ENCODE measurements at places on chromosomes 12 and 14.

GRCh38 chr12:48203192-48203591 lies at the start of gene OR10AD1:
TSS of gene OR10AD1 (minus strand) at chr12:48203292. CDS start at chr12:48203292, 0 bp downstream.
- no peak for DNase-seq

DNA sequence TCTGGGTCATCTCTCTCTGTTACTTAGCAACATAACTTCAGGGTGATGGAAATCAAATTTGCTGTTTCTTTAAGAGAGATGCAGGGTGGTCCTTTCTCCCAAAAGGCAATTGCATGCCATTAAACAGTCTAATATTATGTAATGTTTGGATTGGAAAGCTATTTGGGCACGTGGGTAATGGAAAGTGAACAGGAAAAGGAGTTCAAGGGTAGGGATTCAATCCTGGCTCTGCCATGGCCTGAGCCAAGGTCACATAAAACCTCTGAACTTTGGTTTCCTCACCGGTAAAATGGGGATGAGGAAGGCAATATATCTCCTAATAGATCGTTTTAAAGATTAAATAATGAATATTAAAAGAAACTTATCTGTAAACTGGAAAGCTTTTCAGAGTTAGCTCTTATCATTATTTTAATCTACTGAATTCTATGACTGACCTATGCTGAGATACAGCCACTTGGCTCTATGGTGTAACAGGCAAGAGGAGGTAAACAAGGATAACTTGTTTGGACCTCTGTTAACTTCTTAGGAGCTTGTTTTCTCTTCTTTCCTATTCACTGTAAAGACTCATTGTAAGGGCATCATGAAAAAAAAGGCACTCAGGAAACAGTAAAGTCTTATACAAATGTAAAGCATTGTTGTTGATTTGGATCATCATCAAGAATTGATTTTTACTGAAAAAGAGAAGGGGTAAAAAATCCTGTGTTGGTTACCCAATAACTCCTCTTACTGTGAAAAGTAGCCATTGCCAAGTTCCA lies 55.7 kb upstream of the OVCH1 start:
- no peak for DNase-seq

GRCh38 chr14:33364466-33364865 lies 425.8 kb downstream of the NPAS3 start:
- no peak for DNase-seq

DNA sequence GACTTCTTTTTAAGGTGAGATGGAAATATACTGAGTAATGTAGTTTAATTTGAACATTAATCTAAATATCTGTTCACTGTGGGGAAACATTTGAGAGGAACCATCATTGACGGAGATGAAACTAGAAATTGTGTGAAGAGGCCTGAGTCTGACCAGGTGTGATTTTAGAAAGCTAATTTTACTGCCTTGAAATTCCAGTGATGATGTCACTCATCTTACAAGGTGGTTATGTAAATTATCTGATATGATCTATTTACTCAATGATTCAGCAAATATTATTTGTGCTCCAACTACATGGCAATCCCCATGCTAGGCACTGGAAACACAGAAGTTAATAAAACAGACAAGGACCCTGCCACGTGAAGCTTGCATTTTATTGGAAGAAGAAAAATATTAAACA lies 435.7 kb upstream of the DCN start:
- no peak for DNase-seq

DNA sequence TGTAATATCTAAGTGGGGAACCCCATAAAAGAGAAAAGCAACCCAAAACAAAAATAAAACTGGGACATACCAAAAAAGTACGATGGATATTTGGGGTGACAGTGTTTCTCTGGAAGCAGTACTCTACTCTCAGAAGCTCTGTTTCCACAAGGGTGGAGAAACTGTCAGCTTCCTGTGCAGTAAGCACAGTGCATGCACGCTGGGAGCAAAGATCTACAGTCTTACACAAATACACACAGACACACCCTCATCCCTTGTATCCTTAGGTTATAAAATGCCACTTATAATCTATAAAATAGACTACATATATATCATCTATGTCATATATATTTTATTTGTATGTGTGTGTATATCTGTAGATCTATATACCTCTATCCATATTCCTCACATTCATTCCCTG lies 225.8 kb upstream of the SOX5 start:
- no peak for DNase-seq

DNA sequence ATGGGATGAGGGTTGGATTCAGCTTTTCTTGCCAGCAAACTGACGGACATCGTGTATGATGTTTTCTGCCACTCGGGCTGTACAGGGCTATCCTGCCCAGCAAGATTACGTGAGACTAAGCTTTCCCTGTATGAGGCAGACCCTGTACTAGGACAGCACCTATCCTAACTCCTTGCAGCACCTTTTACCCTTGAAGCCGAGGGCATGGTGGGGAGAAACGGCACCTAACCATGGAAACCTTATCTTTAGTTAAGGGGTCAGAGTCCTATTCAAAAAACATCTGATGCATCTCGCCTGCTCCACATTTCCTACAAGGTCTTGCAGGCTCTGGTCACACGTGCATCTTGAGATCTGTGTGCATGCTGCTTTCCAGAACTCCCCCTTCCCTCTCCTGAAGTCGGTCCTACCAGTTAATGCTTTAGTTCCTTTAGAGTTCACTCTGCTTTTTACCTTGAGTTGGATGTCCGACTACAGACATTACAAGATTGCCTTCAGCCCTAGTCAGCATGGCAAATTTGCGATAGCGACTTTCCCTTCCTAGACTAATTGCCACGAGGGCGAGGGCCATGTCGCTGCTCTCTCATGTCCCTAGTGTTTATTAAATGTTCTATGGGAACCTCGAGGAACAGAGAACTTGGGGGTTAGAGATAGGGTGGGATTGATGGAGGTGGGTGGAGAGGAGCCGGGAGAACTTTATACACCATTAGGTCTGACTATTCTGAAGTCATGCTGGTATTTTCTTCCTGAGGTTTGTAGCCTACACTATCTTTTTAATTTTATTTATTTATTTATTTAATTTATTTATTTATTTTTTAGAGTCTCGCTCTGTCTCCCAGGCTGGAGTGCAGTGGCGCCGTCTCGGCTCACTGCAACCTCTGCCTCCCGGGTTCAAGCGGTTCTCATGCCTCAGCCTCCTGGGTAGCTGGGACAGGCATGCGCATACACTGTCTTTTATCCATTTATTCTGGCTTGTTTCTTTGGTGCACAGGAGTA lies 6.6 kb downstream of the RAN start:
- no peak for DNase-seq

GRCh38 chr14:92538412-92538985 lies 24.9 kb downstream of the RIN3 start:
- DNase-seq: no peak

DNA sequence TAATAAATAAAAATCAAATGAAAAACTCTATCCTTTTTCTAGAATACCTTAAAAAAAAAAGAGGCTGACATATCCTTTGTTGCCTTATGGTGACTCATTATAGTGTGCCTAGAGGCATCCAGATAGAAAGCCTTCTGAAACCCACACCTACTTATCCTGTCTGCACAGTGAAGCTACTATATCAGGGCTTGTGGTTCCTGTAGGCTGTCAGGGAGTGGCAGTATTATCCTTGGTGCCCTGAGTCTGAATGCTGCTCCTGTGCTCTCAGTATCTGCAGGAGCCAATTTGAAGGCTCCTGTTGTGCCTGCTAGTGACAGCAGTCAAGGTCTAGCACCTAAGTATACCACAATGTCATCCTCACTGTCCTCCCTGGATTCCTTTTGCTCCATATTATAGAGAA lies 168.4 kb upstream of the AVPR1A start:
- no peak for DNase-seq

DNA sequence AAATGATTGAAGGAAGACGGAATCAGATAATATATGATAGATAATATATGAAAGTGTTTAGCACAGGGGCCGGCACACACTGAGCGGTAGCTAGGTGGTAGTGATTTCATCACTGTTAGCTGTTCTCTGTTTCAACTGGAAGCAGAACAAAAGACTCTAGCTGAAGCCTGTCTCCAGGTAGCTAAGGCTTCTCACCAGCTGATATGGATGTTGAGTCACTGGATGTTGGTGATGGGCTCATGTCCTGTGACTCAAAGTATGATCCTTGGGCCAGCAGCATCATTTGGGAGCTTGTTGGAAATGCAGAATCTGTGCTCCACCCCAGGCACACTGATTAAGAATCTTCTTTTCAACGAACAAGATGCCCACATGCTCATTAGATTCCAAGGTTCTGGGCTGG lies 21.7 kb upstream of the KCNA5 start:
- DNase-seq: no peak

DNA sequence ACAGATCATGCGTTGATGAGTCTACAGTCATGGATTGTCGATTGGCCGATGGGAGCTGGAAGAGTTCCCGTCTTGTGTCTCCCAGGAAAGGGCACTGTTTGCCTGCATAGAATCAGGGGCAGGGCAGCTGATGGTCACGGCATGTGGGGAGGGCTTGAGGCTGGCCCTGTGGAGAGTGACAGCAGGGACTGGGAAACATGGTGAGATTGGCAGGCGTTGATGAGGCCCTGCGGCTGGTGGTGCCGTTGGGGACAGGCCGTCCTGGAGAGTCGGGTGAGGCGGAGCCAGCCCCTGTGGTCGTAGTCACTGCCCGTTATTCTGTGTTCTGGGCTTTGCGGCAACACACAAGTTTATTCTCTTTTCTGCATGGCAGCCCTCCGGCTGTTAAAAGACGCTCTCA lies 52.9 kb downstream of the TECPR2 start:
- no peak for DNase-seq

DNA sequence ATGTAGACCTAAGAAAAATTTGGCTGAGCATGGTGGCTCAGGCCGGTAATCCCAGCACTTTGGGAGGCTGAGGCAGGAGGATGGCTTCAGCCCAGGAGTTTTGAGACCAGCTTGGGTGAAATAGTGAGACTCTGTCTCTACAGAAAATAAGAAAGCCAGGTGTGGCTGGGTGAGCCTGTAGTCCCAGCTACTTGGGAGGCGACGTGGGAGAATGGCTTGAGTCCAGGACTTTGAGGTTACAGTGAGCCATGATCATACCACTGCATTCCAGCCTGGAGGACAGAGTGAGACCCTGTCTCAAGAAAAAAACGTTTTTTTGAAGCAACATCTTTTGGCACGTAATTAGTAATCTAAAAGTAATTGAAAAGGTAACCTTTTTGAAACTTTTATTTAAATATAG lies 70.9 kb downstream of the FERMT2 start:
- no peak for DNase-seq

DNA sequence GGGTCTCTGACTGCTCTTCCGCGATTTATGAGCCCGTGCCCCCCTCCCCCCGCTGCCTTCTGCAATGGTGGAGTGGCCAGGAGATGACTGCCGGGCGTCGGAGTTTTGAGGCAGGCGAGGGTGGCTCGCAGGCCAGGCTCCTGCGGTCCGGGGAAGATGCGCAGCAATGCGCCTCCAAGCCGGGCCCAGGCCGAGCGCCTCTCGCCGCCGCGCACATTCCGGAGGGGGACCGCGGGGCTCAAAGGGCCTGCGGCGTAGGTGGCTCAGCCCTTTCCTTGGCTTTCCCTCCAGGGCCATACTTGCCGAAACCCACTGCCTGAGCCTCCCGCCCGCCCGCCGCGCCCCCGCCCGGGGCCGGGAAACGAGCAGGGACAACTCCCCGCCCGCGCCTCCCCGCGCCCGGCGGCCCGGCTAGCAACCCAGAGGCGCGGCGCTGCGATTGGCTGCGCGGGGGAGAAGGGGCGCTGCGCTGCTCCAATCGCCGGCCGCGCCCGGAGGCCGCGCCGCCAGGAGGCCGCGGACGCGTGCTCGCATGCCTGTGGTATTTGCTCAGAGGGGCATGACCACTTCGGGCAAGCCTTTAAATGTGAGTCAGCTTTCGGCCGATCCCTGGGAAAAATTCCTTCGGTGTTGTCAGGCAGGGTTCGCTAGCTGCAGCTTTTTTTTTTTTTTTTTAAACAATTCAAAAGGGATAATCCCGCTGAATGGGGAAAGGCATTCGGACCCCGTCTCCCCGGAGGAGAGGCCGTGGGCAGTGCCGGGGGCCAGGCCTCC lies 157.9 kb upstream of the PARP11 start:
- no peak for DNase-seq

DNA sequence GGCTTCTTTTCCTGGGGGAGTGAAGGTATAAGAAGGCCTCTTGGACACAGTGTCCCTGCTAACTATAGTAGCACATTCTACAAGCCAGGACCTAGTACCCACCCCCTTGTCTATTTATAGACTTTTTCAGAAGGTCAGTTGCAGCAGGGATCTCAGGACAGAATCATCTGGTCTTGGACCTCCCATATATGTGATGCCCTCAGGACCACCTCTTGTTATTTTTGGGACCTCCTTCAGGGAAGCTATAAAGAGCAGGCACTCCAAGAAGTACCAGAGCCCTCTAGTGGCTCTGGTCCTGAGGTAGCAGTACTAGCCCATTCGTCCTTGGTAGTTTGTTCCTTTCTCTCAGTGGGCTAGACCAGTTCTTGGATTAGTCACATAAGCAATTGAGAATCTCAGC lies 4.3 kb downstream of the COQ10A start:
- DNase-seq: no peak

GRCh38 chr12:42957561-42958290 lies 368.2 kb upstream of the PRICKLE1 start:
- DNase-seq: no peak

GRCh38 chr12:57475271-57476161 lies 4.2 kb downstream of the ARHGAP9 start:
- no peak for DNase-seq

DNA sequence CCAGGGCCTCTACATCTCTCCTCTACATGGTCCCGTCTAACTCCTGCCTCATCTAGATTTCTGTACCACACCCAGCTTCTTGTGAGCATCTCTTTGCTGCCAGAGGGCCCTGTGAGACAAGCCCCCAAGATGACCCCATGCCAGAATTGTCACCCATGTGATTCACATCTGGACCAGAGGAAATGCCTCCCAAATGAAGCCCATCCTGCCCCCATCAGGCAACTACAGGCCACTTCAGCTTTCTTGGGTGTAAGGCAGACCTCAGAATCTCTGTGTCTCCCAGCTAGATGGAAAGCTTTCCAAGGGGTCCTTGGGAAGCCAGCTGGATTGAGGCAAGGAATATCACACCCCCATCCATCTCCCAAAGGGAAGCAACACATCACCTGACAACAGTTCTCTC lies 9.3 kb upstream of the OAS3 start:
- no peak for DNase-seq

GRCh38 chr12:122107261-122107660 lies 28.7 kb downstream of the MLXIP start:
- DNase-seq: no peak

- DNase-seq: no peak
These were observed 68.4 kb downstream of the PPM1H start for GRCh38 chr12:62866451-62867082.

DNA sequence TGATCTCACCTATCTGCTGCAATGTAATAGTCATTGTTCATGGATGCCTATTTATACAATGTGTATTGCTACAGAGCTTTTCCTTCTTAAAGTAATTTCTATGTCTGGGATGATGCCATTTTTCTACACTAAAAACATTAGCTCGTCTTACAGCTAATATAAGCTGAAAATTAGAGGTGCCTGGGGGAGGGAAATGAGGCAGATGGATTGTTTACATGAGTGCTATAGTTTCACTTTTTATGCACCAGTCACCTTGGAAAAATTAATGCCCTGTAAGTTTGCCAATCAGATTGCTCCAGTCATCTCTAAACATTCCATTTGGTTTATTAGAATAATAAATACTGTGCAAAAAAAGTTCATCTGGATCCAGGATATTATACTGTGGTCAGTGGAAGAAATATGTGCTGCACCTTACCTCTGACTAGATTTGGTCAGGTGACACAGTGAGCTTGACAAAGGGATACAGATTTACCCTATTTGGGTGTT lies 436.2 kb downstream of the RAD51B start:
- DNase-seq: no peak
